ENCODE measurements at places on chromosomes 4 and X.

GRCh38 chrX:147960722-147961121 is 20.4 kb upstream of the FMR1NB start:
- DNase-seq, result no peak

DNA sequence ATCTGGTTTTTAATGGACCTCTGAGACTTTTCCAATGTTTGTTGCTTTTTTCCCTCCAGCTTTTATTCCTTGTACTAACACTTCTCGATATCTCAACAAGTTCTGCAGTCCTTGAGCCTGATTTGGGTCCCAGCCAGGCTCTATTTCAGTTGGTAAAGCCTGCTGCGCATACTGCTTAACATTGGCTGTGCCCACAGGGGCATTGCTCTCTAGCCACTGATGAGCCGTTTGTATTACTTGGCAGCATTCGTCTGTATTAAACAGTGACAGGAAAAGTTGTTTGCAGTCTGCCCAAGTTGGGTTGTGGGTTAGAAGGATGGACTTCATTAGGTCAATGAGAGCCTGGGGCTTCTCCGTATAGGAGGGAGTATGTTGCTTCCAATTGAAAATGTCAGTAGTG is 59.6 kb upstream of the XAGE1B start:
- DNase-seq, result no peak

DNA sequence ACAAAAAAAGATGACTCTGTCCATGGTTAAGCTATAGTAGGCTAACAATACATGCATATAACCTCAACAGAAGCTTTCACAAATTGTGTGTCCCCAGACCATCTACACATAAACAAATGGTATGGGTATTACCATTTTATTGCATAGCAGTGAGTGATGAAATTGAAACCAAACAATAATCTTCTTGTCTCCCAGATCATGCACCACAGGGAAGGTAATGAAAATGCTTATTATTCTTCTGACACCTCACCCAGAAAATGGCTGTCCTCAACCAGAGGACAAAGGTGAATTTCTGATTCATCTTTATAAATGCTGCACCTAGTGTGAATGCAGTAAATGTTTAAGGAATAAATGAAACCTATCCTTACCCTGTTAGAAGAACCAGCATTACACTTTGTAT is 8.0 kb downstream of the PRSS12 start:
- DNase-seq, result no peak

GRCh38 chr4:1986578-1987210 is 22.1 kb downstream of the NELFA start:
- no peak for DNase-seq

DNA sequence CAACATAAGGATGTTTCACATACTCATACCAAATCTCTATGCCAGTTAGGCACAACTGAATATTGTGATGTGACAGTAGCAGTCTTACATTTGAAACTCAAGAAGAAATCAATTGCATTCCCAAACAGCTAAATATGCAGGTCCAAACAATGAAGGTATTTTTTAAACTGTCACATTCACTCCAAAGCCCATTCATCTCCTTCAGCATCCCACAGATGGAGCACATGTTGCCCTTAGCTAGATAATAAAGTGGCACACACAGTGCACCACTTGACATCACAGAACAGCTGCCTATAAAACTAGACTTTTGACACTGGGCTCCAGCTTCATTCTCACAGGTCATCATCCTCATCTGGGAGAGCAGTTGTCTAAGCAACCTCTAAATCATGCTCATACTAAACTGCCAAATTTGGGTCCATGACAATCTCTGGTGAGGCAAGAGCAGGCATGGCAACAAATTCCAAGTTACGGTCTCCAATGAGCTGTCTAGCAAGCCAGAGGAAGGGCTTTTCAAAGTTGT is 26.2 kb upstream of the ARHGEF6 start:
- no peak for DNase-seq

DNA sequence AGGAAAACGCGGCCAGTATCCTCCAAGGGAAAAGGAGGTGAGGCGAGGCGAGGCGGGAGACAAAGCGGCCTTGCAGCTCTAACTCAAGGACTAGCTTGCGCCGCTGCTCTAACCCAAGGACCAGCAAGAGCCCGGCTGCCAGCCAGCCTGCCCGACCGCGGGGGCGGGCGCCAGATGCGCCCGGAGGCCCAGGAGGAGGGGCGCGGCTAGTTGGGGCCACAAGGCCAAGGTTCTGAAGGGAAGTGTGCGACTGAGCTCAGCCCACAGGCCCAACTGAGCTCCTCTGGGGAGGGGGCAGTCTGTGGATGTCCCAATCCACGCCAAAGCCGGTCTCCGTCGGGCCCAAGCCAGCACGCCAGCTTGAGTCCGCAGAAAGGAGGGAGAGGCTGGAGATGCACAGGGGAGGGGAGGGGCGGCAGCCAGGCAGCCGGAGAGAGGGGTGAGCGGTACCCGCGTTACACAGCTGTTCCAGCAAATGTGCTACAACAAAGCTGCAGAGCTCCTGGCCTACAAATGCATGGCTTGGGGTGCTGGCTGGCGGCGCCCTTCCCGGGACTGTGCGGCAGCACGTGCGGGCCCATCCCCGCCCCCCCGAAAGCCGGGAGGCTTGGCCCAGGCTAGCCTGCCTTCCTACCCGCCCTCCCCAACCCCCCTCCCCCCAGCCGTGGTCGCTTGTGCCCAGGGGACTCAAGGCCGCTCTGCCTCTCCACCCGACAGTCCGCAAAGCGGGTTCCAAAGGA is 637 bp downstream of the AMER1 start:
- DNase-seq, result peak; percentile 12

GRCh38 chr4:162853788-162854187 is 312.9 kb downstream of the NAF1 start:
- no peak for DNase-seq

DNA sequence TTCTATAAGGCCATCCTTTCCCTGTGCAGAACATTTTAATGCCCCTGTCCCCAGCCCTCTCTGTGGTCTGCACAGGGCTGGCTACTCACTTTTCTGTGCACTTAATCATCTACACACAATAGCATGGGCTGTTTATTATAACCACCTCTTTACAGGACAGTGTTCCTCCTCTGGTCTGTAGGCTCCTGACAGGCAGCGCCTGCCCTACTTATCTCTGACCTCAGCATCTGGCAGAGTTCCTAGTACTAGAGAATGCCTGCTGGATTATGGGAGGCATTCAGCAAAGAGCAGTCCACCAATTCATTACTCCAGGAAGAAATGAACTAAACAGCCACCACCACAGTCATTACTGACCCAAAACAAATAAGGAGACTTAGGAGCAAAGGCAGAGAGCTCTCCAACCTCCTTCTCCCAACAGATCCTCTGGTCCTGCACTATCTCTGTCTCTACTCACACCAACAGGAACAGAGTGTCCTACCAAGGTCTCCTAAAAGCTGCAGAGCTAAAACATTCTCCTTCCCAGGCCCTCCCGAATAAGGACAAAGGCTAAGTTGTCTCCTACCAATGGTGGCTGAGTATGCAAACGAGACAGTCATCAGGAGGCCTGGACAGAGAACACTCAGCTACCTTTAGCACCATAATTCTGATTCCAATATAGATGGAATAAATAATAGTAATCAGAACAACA is 279.2 kb downstream of the QDPR start:
- DNase-seq, result no peak

- no peak for DNase-seq
Observed at GRCh38 chr4:107578321-107578720, 141.7 kb downstream of the PAPSS1 start.

GRCh38 chr4:18454349-18454748 is 432.8 kb upstream of the LCORL start:
- DNase-seq, result no peak

DNA sequence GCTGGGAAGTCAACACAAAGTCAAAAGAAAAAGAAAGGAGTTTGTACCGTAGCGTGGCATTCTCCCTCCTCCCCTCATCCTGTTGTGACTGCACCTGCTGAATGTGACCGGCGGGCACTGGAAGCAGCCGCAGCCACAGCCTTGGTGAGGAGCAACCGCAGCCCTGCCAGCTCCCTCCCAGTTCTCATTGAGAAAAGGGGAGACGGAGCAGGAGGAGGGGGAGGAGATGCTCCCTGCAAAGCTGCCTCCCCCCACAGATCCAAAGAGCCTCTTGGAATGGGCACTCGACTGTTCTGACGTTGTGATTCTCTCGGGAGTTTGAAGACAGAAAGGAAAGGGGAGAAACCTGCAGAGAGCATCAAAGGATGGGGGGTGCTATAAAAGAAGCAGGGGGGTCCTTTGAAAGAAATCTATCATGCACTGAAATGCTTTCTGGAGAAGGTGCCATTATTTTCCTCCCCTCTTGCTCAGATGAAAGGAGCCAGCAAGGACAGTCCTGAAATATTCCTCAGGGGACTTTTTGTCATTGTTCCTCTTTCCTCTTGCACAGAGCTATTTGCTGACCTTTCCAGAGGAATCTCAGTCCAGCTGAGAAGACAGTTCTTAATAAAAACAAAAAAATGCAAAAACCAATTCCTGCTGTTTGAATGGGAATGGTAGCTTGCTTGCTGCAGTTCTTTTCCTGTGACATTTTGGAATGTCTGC is 429.7 kb downstream of the MAPK10 start:
- DNase-seq, result no peak

DNA sequence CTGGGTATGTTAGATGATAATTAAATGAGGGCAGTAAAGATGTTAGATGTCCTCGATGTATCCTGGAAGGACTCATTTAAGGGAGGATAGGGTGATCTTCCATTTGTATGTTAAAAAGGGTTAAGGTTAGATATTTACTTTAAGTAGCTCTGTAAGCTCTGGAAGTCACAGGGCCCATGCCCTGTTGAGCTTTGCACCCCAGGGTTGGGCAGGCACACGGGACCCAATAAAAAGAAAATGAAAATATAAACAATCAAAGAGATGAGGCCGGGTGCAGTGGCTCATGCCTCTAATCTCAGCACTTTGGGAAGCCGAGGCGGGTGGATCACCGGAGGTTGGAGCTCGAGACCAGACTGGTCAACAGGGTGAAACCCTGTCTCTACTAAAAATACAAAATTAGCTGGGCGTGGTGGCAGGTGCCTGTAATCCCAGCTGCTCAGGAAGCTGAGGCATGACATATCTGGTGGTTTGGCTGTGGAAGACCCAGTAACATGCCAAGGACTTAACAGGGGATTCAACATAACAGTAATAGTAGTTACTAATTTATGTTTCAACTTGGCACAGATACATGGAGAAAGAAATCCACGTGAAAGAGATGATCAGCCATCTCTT is 16.9 kb upstream of the PHEX start:
- no peak for DNase-seq

- DNase-seq, result peak; percentile 45
Observed at GRCh38 chrX:49155243-49155899, 7.2 kb upstream of the MAGIX start.

DNA sequence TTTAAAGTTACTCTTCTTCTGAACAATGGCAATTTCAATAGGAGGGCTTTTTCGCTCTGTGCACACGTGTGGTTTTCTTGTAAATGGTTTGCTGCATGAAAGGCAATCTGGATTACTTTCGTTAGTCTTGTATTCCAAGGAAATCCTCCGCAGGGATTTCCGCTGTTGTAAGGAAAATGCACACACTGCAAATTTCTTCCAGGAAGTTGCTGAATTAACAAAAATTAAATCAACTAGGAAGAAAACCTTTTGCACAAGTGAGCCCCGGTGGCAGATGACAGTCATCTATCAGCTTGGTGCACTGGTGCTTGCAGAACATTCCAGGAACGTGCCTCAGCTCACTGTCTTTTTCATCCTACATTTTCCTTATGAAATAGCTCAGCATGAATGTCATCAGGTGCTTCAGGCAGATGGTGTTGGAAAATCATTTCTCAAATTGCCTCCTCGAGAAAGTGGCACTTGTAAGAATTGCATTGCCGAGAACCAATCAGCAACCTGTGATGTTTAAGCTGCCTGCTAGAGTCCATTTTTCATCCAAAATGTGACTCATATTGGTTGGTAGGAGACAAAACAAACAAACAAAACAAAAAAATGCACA is 272.4 kb upstream of the VCX start:
- DNase-seq, result no peak

DNA sequence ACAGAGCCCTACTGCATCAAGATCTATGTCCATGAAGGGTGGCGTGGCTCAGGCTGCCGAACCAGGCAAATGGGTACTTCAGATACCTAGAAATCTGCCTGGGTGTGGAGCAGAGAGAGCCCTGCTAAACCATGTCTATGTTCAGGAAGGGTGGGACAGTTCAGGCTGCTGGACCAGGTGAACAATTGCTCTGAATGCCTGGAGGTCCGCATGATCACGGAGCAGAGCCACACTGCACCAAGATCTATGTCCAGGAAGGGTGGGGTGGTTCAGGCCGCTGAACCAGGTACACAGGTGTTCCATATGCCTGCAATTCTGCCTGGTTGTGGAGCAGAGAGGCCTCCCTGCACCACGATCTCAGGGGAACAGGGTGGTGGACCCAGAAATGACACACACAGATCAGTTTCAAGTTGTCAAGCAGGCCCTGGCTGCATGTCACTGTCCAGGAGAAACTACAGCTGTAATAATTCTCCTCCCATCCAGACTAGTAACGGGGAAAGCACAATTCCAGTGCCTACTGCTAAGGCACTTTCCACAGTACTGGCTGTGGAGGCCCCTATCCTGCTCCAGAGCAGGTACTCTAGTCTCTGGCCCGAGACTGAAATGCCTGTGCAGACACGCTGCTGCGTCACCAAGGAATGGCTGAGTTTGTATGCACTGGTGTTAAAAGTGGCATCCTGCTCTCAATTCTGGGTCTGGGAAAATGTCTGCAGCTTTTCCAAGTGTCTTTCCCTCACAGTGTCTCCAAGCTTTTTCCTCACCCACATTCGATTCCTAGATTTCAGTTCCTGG is 25.2 kb downstream of the UBQLN2 start:
- DNase-seq, result no peak

- no peak for DNase-seq
Observed at GRCh38 chr4:80006935-80007744, 65.9 kb downstream of the ANTXR2 start.

GRCh38 chr4:1265351-1265750 is 16.4 kb upstream of the CTBP1 start:
- no peak for DNase-seq

DNA sequence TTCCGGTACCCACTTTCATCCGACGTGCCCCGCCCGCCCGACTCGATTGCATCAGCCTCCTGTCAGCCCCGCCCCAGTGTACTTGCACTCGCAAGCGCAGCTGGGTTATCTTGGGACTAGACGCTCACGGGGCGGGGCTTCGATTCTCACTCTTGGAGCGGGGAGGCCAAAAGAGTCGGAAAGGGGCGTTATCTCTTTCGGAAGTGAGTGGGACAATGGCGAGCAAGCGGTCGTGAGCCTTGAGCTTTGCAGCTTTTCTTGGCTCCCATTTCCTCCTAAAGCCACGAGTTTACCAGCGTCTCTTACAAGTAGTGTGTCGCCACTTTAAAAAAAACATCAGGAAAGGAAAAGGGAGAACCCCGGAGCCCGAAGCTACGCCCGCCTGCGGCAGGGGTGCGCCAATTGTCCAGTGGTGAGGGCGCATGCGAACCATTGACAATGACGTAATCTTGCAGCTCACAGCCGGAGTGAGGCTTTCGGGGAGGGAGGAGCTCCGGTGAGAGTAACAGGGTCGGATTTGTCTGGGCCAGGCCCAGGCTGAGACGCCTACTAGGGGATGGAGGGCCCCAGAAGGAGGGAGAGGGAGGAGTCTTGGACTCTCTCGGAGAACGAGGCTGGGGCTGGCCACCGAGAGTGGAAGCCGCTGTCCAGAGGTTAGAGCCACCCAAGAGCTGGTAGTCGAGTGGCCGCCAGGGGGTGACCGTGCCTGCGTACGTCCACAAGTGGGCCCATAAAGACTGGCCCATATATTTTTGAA is 109.5 kb downstream of the GNL3L start:
- peak; percentile 90 for DNase-seq

- DNase-seq, result no peak
Observed at GRCh38 chr4:80841587-80842281, 188.8 kb upstream of the BMP3 start.
